ENCODE measurements at places on chromosomes 2 and 18.

DNA sequence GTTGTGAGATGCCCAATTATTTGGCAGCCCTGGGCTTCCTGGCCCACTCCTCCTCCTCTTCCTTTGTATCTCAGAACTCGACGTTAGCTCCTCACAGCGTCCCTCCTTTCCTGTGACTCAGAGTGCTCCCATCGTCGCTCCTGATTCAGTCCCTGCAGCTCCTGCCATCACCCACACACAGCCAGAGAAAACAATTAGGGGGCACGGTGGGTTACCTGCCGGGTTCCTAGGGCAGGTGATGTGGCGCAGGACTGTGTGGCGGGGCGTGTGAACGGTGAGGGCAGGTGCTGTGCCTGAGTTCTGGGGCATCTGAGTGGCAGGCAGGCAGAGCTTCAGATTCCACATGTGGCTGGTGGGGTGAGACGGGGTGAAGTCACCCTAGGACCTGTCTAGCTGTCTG is 42.6 kb downstream of the GLI2 start:
- no peak for DNase-seq

DNA sequence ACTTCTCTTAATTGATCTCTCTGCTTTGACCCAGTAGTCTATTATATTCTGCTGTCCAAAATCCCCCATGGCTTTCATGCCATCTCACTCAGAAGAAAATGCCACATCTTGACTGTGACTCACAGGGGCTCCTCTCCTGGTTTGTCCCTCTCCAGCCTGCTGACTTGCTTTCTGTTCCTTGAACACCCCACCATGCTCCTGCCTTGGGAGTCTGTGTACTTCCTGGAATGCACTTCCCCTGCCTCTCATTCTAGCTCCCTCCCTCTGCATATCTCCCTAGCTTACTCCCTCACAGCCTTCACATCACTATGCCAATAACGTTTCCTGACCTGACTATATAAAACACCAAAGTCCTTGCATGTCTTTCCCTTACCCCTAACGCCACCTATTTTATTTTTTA is 167.2 kb downstream of the TRIB2 start:
- DNase-seq = no peak

DNA sequence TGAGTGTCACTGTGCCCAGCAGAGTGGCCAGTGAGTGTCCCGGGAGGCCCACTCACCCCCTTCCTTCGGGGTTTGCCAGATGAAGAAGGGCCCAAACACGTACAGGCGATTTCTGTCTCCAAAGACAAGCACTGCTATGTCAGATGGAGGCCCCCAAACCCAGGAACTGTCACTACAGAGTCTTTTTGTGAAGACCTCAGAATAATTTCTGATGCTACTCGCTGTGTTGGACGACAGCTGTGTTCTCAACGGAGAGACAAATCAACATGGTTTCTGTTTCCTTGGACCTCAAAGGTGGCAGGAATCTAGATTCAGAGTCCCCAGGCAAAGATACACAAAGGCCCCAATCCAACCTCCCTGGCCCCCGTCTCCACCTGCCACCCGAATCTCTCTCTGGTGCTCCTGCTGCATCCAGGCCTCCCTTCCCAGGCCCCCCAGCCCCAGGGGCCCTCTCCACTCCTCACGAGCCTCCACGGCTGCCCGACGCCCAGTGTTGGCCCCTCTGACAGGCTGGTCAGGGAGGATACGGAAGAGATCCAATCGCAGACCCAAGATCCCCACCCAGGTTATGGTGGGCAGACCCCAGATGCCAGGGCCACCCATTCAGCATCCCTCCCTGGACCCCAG is 2.4 kb upstream of the GPR17 start:
- DNase-seq = no peak

- DNase-seq = no peak
Measured at GRCh38 chr2:127660291-127660578, 14.3 kb downstream of the GPR17 start.

- no peak for DNase-seq
Measured at GRCh38 chr18:57640749-57641148, 19.1 kb upstream of the NARS1 start.

DNA sequence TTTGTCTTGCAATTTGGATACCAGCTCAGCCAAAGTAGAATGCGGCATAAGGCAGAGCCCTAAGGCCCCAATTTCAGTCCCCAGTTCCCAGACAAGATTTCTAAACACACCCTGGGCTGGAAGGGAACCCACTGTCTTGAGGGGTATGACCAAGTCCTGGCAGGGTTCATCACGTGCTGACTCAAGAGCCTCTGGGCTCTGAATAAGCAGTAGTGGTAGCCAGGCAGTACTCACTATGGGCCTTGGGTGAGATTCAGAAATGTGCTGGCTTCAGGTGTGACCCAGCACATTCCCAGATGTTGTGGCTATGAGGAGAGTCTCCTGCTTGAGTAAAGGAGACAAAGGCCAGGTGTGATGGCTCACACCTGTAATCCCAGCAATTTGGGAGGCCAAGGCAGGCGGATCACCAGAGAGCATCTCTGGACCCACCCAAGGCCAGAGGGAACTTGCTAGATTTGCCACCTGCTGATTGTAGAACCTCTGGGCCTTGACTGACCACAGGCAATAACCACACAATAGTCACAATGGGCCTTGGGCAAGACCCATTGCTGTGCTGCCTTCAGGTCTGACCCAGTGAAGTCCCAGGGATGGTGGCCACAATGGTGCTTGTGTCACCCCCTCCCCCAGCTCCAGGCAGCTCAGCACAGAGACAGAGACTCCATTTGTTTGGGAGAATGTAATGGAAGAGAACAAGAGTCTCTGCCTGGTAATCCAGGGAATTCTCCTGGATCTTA is 74.9 kb downstream of the ATL2 start:
- no peak for DNase-seq

- no peak for DNase-seq
Measured at GRCh38 chr2:121529439-121530211, 1.1 kb upstream of the RNU4ATAC start.

- no peak for DNase-seq
Measured at GRCh38 chr2:236776695-236777251, 207.1 kb downstream of the ACKR3 start.

GRCh38 chr2:171692331-171692730 is 5.1 kb downstream of the DYNC1I2 start:
- no peak for DNase-seq

- DNase-seq = no peak
Measured at GRCh38 chr2:140643761-140644187, 1487.0 kb downstream of the LRP1B start.

GRCh38 chr18:65751155-65752085 is 608 bp downstream of the CDH7 start:
- no peak for DNase-seq

DNA sequence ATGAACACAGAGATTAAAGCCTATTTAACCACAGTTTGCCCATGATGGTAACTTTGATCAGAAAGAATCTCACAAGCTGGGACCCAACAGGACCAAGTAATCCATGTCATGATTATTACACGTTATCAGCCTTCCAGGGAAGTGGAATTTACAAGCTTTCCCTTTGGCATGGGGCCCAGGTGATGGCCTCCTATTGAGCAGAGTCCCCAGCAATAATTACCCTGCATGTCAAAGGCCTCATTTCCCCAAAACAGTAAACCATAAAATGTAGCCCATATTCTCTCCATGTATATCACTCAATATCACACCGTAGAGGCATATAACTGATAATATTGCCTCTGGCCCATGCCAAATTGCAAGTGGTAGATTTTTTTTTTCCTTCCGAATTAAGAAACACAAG is 38.9 kb downstream of the PRKRA start:
- no peak for DNase-seq

GRCh38 chr2:128727914-128728313 is 409.2 kb upstream of the HS6ST1 start:
- DNase-seq = no peak

GRCh38 chr18:67232991-67233390 is 283.5 kb downstream of the DSEL start:
- DNase-seq = no peak

DNA sequence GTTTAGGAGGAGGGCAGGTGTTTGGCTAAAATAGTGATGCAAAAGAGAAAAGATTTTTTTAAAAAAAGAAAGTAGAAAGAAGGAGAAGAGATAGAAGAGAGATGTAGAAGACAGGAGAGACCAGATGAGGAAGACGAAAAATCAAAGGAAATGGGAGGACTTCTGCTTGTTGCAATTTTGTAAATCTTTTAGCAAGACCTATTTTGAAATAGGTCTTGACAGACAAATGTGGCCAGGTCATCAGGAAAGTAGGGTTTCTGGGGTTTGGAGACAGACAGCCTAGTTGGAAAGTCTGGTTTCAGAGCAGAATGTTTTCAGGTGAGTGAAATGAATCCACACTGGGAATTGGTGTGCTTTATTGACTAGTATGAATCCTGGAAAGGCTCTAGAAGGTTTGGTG is 104.5 kb upstream of the CAVIN2 start:
- no peak for DNase-seq

DNA sequence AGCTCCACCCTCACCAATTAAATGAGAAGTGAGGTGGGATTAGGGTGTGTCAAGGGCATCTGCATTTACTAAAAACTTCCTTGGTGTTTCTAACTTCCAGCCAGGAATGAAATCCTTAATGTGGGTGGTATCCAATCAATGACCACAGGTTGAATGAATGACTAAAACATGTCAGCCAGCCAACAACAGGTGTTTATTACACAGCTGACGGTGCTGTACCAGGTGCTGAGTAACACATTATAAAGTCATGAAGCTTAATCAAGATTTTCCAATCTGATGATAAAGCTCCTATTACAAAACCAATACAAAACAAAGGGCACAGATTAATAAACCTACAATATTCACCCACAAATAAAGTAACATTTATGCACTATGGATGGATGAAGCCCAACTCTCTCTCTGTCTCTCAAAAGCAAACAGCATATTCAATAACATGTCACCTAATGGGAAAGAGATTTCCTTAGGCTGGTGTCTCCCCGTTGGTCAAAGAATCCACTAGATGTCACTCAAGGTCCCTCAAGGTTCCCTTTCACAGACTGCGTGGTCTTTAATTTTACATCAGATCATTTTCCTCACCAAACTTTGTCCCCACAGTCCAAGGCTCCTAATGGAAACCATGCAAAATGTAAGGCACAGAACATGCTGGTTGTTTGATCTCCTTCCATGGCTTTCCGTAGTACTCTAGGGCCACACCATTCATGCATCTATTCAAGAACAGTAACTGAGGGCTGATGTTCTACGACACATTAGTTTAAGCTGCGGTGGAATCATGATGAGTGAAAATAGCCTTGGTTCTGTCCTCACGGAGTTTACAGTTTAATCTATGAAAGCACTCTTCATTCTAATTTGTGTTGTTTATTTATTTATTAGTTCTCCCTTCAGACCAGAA is 6.4 kb upstream of the PTPN4 start:
- no peak for DNase-seq

- DNase-seq = no peak
Measured at GRCh38 chr2:55038428-55038827, 11.8 kb downstream of the RTN4 start.

DNA sequence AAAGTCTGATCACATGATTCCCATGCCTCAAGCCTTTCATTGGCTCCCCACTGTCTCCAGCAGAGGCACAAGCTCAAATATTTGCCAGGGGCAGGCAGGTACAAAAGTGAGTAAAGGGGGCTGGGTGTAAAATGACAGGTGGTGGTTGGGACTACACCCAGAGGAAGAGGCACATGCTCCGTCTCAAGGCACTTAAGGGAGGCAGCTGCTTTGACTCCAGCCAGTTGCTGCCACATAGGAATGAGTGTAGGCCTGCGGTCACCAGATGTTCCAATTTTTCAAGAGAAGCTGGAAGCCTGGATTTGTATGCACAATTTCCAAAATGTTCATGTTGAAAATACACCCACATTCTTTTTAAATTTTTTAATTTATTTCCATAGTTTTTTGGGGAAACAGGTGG is 164.4 kb downstream of the UPP2 start:
- no peak for DNase-seq

DNA sequence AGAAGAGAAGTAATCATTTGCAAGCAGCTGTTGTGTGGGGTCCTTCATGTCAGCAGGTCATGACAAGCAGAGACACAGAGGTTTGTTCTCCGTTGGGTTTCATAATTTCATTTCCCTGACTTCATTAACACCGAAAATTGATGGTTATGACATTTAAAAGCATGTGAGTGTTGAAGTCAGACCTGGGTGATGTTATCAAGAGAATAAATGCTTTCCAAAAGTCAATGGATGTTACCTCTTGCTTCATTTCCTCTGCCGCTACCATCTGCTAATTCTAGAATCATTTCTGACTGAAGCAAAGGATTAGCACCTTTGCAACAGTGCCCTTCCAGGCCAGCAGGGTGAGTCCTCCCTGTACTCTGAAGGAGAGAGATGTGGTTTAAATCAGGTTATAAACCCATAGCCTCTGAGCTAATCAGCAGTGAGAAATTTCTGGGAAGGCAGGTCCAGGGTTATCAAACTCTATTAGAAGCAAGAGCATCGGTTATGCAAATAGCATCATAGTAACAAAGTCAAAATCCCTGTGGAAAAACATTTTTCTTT is 446.2 kb downstream of the PIK3C3 start:
- DNase-seq = no peak

- DNase-seq = no peak
Measured at GRCh38 chr2:71813315-71813714, 334.3 kb downstream of the CYP26B1 start.

DNA sequence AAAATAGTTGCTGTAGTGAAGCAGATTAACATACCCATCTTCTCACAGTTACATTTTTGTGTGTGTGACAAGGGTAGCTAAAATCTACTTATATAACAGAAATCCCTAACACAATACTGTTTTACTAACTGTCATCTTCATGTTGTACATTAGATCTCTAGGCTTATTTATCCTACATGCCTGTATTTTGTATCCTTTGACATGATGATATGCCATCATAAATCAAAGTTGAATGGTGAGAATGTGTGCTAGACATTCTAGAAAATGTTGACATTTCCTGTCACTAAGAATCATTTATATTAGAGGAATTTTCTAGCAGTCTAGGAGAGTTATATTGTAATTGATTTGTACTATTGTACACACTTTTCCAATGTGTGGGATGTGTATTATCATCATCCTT is 21.5 kb upstream of the CALCRL start:
- no peak for DNase-seq

DNA sequence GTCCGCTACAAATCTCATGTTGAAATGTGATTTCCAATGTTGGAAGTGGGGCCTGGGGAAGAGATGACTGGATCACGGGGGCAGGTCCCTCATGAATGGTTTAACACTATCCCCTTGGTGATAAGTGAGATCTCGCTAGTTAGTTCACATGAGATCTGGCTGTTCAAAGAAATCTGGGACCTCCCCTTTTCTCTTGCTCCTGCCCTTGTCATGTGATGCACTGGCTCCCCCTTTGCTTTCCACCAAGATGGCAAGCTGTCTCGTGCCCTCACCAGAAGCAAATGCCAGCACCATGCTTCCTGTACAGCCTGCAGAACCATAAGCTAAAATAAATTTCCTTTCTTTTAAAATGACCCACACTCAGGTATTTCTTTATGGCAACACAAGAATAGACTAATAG is 57.3 kb upstream of the C2orf15 start:
- no peak for DNase-seq

GRCh38 chr2:3251946-3252345 is 125.7 kb downstream of the EIPR1 start:
- DNase-seq = no peak

Data from stimulated activated CD8-positive, alpha-beta memory T cell treated with anti-CD3 and anti-CD28 coated beads, Interleukin-12 subunit alpha, Interleukin-12 subunit beta, amount 100 ng/mL, for 4 hours (primary cell).